G401 (cell line): ENCODE measurements at places on chromosomes 11 and 22. TPM values are rescaled to one million over a fixed set of nuclear protein-coding genes. Genes with fewer than 3 reads are reported as not detected.

DNA sequence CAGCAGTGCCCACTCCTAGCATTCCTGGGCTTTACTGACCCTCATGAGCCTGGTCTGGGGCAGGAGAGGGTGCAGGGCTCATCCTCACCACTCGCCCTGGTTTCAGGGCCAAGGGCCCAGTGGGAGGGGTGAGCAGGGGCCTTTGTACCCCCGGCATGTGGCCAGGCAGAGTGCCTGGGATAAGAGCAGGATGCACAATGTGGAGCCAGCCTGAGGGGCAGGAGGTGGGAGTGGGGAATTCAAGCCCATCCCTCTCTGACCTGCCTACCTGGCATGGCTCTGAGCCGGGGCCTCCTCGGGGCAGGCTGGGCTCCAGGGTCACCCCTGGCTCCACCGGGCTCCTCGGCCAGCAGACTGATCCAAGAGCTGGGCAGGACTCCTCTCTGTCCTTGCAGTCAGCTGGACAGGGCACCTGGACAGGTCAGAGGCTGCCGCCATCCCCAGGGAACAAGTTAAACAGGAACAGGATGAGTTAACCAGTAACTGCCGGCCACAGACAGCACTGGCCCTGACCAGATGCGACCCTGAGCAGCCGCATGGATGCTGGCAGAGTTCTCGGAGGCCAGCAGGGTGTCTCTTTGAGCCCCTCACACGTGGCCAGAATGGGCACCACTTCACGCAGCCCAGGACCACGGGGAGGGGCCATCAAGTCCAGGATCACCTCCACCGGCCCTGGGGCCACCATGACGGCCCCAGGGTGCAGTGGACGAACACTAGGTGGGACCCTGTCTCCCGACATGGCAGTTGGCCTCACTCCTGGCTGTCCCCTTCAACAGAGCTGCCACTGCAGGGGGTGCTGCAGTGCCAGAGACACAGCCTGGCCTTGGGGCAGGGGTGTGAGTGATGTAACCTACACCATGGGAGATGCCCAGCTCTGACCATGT lies 5.0 kb downstream of the SIGIRR start:
- no peak for DNase-seq

- DNase-seq, result peak; percentile 80
These were observed 89.0 kb downstream of the ISX start for GRCh38 chr22:35154937-35155387.

DNA sequence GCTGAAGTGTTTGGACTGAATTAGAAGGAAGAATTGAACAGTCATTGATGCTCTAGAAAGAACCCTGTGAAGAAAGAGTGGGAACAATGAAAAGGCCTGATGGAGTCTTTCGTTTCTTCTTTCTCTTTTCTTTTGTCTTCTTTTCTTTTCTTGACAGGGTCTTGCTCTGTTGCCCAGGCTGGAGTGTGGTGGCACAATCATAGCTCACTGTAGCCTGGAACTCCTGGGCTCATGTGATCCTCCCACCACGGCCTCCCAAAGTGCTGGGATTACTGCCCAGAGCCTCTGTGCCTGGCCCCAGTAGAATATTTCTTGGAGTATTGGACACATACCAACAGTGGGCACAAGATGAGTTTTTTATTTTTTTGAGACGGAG lies 1.1 kb downstream of the FEN1 start:
- DNase-seq, result no peak

DNA sequence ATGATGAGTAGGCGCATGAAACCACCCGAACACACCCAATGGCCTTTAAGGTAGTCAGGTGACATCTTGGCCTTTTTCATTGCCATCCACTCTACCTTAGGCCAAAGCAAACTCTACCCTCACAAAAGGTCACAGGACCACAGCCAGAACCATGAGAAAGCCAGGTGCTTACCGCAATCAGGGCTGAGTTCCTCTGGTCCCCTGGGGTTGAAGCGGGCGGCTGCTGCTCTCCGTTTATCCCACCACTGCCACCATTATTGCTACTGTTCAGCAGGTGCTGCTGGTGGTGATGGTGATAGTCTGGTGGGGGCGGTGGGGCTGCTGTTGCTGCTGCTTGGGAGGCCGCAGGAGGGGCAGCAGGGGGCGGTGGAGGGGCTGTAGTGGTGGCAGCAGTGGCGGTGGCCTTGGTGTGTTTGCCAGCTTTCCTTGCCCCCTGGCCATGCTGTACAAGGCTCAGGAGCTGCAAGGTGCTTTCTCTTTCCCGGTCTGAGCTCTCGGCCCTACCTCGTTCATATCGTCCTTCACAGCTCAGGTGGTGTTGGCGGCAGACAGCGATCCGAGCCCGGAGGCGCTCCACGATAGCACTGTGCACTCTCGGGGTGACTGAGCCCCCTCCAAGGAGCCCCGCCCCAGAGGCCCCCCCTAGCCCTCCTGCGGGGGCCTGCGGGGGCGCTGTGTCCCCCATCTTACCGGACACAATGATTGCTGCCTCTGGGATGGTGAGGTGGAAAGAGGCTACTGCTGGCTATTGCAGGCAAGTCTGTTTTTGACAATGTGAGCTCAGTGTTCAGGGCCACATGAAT lies 1.6 kb downstream of the MAML2 start:
- peak; percentile 69 for DNase-seq

GRCh38 chr11:44582641-44583352 lies 17.3 kb downstream of the CD82 start:
- DNase-seq, result no peak

- DNase-seq, result peak; percentile 46
These were observed 21.1 kb upstream of the UPK3A start for GRCh38 chr22:45263463-45264269.

- DNase-seq, result no peak
These were observed 300.6 kb upstream of the C11orf87 start for GRCh38 chr11:109121173-109121932.

GRCh38 chr11:61675826-61676225 lies 4.4 kb upstream of the DAGLA start:
- DNase-seq, result no peak

GRCh38 chr22:16810188-16810802 lies 14.9 kb downstream of the XKR3 start:
- DNase-seq, result no peak

DNA sequence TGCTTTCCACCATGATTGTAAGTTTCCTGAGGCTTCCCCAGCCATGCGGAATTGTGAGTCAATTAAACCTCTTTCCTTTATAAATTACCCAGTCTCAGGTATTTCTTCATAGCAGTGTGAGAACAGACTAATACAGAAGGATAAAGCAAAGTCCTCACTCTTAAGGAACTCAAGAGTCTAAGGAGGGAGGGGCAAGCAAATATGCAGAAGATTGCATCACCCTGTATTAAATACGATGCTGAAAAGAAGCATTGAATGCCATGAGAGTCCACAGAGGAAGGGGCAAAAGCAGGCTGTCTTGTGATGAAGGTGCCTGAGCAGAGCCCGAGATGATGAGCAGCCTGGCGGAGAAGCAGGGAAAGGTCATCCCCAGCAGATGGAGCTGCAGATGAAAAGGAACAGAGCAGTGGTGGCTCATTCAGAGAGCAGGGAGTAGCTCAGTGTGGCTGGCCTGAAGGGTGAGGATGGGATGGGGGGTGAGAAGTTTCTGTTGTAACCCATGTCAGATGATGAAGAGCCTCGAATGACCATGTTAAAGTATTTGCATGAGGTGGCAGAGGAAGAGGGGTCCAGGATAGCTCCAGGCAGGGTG lies 6.3 kb upstream of the IZUMO1R start:
- DNase-seq, result no peak

GRCh38 chr22:42754658-42755057 lies 34.0 kb upstream of the A4GALT start:
- DNase-seq, result no peak

- DNase-seq, result no peak
These were observed 10.0 kb upstream of the CD5 start for GRCh38 chr11:61092280-61092766.

- no peak for DNase-seq
These were observed 52.2 kb downstream of the C11orf58 start for GRCh38 chr11:16790486-16791190.

- no peak for DNase-seq
These were observed 76.0 kb downstream of the TRIM29 start for GRCh38 chr11:120061761-120062560.

GRCh38 chr11:44029977-44030911 lies 17.5 kb upstream of the ACCSL start:
- no peak for DNase-seq

GRCh38 chr11:616320-617198 lies 809 bp upstream of the IRF7 start:
- DNase-seq, result no peak

- DNase-seq, result no peak
These were observed 43.2 kb upstream of the CLDN5 start for GRCh38 chr22:19567157-19568009.

BAIAP2L2 gene
- total RNA-seq, result 0.20 and 0.55 TPM in 2 replicates

FGF3 gene
- not detected in 2 replicates for total RNA-seq

PICALM gene
- total RNA-seq, result 45.5 and 101 TPM in 2 replicates

ROBO4 gene
- total RNA-seq, result not detected in 2 replicates

SCO2 gene
- total RNA-seq, result 4.9 and 6.8 TPM in 2 replicates

KCNA4 gene
- total RNA-seq, result not detected in 2 replicates

KRTAP5-10 gene
- not detected in 2 replicates for total RNA-seq
